Stimulated activated CD8-positive, alpha-beta memory T cell treated with anti-CD3 and anti-CD28 coated beads, Interleukin-7, amount 100 ng/mL, for 24 hours (primary cell): ENCODE measurements at places on chromosomes 3 and 15.
A peak's percentile ranks its signal among the peaks of the same experiment; 100 is the strongest.

- DNase-seq = no peak
These were observed 17.8 kb downstream of the EDEM1 start for GRCh38 chr3:5205165-5205941.

- no peak for DNase-seq
These were observed 399.6 kb upstream of the EPHA3 start for GRCh38 chr3:88707837-88708236.

GRCh38 chr3:38649500-38650247, at the start of gene SCN5A:
SCN5A (minus strand) TSS chr3:38649687; CDS start chr3:38633307, 16,380 bp downstream.
- no peak for DNase-seq

GRCh38 chr15:50289749-50290148, 24.2 kb upstream of the HDC start:
- no peak for DNase-seq

DNA sequence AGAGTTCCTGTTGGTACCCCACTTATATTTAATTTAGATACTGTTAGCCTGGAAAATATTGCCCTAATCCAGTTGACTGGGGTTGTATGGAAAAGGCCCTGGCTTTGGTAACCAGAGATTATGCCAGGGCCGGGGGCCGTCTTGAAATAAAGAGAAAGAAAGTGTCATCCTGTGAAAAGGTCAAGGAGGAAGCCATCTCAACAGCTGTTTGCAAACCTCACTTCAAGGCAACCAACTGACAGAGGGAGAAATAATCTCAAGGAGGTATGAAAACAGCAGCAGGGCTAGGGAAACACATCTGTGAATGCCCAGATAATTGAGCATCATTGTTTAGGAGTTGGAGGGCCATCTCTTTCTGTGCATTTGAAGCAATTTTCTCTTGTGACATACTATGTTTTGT, 190.8 kb downstream of the SUCLG2 start:
- no peak for DNase-seq

GRCh38 chr3:4821975-4822374, 157.3 kb upstream of the BHLHE40 start:
- peak; percentile 51 for DNase-seq

- no peak for DNase-seq
These were observed 9.7 kb downstream of the ERC2 start for GRCh38 chr3:56458496-56459103.

DNA sequence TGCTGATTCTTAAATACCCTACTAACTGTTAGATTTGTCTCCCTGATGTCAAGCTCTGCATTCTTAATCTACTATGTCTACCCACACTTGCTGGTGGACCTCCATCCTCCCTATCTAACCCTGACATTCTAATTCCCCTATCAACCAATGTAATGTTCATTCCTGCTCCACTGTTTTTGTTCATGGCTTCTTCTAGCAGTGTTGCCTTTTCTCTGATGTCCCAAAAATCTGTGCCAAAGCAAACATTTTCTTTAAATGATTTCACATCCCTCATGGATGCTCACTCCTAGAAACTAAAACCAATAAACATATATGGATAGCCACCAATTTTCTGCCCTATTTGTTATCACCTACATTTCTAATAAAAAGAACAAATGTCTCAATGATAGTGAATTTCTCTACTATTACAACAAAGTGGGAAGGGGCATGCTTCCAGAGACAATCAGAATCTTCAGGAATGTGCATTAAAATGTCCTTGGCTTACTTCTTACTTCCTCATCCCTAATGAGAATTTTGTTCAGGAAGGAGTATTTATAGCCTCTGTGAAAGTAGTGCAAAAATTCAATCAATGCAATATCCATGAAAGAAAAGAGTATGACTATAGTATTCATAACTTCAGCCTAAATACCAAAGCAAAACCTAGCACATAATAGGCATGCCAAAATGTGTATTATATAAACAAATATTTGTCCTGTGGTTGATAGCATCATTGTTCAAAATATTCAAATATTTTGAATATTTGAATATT, 273.3 kb downstream of the ZNF385D start:
- no peak for DNase-seq

DNA sequence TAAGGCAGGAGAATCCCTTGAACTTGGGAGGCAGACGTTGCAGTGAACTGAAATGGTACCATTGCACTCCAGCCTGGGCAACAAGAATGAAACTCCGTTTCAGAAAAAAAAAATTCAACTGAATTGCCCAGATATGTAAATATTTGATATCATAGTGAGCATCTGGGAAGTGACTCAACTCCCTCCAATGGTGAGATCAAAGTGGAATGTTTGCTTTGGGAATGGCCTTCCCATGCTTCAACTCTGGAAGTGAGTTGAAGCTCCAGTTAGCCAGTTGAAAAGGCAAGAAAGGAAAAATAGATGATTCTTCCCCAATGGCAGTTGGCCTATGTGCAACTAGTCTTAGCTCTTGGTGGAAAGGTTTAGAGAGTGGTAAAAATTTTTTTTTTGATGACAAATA, 131.6 kb upstream of the CMC1 start:
- DNase-seq = no peak

DNA sequence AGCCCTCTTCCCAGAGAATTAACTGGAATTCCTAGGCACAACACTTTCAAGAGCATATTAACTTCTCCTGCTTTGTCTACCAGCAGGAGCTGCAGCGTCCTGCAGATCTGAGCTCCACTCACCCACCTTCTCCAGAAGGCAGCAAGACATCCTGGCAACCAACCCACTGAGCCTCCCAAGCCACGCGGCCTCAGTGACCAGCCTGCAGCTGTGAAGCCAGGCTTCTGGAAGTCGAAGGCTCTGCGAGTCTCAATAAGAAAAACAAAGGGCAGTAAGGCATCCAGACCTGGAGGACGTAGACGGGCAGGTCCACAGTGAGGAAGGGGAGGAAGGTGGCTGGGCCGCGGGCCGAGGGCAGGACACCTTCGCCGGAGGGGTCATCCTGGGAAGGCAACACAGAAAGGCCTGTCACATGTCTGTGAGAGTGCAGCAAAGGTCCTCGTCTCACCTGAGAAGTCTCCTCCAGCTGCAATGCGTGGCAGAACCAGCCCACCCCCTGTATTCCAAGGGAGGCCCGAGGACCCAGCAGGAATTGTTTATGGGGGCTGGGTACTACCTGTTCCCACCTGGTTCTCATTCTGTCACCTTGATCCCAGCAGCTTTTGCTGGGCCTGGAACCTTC, 36.2 kb downstream of the ZXDC start:
- DNase-seq = no peak

DNA sequence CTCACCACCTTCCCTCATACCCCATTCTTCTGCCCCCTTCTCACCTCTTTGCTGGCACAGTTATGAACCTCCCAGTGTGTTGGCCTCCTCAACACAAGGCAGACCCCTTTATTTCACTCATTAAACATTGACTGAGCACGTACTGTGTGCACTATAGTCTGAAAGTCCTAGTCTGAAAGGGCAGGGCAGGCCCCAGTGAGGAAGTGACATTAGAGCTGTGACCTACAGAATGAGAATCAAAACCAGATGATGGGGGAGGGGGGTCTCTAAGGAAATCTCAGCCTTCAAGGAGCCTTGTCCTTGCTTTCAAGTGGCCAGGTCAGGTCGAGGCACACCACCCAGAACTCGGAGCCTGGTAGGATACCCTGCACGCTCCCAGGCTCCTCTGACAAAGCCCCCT, 3.5 kb downstream of the SLC28A1 start:
- no peak for DNase-seq

GRCh38 chr3:132635052-132635451, 24.6 kb downstream of the ACAD11 start:
- DNase-seq = no peak

DNA sequence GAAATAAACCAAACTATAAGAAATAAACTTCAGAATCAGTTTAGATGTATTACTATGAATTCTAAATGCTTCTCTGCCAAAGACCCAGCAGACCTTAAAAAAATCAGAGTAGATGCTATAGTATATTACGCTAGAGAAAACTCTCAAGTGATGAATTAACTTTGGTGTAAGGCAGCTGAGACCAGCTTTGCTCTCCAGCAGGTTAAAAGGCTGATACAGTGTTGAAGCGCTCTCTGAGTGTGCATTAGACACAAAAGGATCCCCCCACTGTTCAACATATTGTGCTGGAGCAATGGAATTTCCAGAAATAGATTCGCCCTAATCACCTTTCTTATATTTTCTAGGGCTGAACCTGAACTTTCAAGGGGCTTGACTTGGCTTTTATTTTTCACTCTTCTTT, 190.0 kb downstream of the EFHB start:
- DNase-seq = no peak
